ENCODE measurements at places on chromosomes 1 and 21. TPM values are rescaled to one million over a fixed set of nuclear protein-coding genes. Genes with fewer than 3 reads are reported as not detected.

TSSK3 gene
- 0.76 TPM for total RNA-seq

SLFNL1 gene
- 0.30 TPM for total RNA-seq

SEMA4A gene
- 41.2 TPM for total RNA-seq

TIAM1 gene
- 142 TPM for total RNA-seq

TAL1 gene
- total RNA-seq = 4.4 TPM

RPE65 gene
- not detected for total RNA-seq

GPR3 gene
- 0.47 TPM for total RNA-seq

RUSC1 gene
- total RNA-seq = 12.4 TPM

PDPN gene
- total RNA-seq = not detected

GPATCH2 gene
- 17.0 TPM for total RNA-seq

All from CD4-positive, CD25-positive, alpha-beta regulatory T cell (primary cell).